ENCODE measurements at places on chromosomes 11 and 22.

DNA sequence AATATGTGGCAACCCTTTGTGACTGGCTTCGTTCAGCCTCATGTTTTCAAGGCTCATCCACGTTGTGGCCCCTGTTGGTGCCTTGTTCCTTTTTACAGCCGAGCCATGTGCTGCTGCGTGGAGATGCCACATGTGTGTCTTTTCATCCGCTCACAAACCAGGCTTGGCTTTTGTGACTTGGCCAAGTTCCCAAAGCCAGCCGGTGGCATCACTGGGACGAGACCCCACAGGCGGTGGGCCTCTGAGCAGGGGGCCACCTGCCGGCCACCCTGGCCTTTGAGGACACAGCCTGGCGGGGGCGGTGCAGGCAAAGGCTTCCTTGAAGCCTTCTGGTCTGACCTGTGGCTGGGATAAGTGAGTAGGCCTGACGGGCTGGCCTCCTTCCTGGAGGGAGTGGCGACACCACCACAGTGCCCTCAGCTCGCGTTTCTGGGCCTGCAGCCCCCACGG is 10.5 kb downstream of the GRK2 start:
- peak; percentile 61 for DNase-seq

- no peak for DNase-seq
These were observed 132.7 kb upstream of the DDI1 start for GRCh38 chr11:103903621-103904323.

GRCh38 chr11:93492464-93493251 is 50.5 kb downstream of the SMCO4 start:
- no peak for DNase-seq

DNA sequence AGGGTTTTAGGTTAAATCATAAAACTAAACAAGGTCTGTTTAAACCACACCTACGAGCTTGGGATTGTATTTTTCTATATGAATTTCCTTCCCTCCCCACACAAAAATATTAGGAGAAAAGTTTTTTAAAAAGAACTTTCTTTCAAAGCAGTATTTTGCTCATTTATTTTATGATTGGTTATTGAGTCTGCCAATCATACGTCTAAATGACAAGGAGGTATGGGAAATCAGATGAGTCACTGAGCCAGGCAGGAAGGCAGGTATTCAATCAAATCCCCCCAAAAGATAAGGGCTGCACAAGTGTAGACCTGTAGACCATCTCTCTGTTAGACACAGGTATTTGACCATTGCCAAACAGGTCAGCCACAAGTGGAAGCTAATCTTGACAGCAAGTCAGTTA is 440.1 kb upstream of the CCDC90B start:
- DNase-seq: no peak

- no peak for DNase-seq
These were observed 7.7 kb upstream of the MMP12 start for GRCh38 chr11:102882389-102883024.

DNA sequence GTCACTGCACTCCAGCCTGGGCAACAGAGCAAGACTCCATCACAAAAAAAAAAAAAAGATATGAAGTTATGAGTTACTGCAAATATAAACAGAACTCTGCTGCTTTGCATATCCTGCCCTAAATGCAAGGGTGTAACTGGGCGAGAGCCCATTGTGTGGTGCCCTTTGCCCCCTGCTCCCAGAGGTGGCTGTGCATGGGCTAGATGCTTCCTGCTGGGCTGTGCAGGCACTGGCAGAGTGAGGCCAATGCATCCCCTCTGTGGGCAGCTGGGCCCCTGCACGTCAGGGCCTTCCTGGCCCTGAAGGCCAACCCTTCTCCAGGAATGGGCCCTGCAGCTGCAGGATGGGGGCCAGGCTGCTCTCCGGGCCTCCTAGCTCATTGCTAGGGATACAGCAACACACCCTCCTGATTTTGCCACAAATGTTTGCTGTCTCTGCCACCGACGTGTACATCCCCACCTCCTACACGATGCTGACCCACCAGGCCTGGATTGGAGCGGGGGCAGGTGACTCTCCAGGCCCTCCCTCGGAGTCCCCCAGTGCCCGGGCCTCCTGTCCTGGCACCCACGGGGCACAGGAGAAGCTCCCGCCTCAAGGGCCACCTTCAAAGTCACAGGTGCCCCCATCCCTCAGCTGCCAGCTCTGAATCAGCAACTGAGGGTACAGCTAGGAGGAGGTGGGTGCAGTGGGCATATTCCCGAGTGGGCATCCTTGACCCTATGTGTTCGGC is 40.7 kb upstream of the COMT start:
- no peak for DNase-seq

DNA sequence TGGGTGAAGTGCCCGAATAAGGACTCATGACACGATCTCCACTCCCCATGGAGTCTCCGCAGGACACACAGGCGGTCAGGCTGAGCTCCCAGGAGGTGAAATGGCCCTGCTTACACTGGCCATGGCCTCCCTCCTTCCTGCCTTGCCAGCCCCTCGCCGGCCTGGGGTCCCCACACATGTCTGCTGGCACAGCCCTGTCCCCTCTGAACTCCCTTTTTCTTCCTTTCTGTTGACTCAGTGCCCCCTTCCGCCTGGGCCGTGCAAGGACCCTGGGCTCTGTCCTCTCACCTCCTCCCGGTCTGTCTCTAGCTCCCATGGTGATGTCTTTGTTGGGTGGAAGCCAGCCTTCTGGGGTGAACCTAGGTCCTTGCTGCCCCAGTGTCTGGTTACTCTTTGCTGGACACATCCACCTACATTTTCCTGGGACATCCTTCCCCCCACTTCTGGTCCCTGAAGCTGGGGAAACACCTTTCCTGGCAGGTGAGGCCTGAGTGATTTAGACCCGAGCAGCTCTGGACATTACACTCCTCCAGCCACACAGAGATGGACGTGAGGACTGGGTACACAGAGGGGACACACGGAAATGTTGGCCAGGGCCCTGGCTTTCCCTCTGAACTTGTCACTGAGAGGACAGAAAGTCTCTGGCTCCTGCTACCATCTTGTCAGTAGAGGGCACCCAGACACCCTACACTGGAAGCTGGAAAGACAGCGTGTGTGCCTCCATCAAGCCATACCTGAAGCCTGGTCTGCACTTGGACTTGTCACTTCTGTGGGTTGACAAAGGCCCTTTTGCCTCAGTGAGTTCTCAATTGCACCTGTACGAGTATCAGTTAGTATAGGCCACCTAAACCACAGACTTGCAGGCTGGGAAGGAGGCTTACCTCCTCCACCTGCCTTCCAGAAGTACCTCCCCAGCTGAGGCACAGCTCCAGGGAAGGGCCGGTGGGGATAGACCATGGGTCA is 864.3 kb downstream of the TBC1D22A start:
- DNase-seq: no peak

GRCh38 chr11:128775468-128775867 is 81.6 kb downstream of the FLI1 start:
- no peak for DNase-seq

- no peak for DNase-seq
These were observed 36.2 kb downstream of the MPPED1 start for GRCh38 chr22:43448048-43448447.

DNA sequence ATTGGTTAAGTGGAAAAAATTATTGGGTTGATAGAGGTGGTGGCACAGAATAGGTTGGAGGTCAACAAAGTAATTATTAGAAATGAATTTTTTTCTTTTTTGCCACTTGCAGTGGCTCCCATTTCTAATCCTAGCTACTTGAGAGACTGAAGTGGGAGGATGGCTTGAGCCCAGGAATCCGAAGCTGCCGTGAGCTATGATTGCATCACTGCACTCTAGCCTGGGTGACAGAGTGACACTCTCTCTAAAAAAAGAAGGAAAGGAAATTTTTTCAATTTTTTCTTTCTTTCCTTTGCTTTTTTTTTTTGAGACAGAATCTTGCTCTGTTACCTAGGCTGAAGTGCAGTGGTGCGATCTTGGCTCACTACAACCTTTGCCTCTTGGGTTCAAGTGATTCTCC is 2.2 kb upstream of the BCO2 start:
- peak; percentile 36 for DNase-seq

DNA sequence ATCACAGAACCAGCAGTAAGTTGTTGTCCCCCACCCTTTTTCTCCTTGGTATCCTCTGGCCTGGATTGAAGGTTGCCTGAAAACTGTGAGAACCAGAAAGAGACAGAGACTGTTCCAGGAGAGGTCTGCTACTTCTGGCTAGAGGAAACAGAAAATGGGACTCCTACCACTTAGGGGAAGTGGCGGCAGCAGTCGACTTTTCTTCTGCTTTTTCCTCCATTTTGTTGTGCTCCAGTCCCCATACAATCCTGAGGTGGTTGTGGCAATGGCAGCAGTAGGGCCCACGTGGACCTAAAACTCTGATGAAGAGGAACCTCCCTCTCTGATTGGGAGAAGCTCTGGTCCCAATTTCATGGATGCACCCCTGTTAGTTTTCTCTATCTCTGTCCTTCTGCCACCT is 76.0 kb upstream of the SORL1 start:
- DNase-seq: no peak
